ENCODE measurements at places on chromosomes 6 and 20. TPM values are rescaled to one million over a fixed set of nuclear protein-coding genes. Genes with fewer than 3 reads are reported as not detected.
A peak's percentile ranks its signal among the peaks of the same experiment; 100 is the strongest.

The PNPLA1 gene
- not detected for total RNA-seq

GRCh38 chr20:62952968-62953838, 694 bp downstream of the SLC17A9 start:
- H3K36me3 ChIP-seq, result peaks cover 10% of the 10 kb centered on the region
- peaks cover 20% of the 10 kb centered on the region for H3K4me1 ChIP-seq
- peak overlapping the region; percentile 59 for H3K4me3 ChIP-seq
- H3K27me3 ChIP-seq, result no peaks in the 10 kb centered on the region
- no peak for DNase-seq

The AGPAT4 gene
- total RNA-seq, result 17.0 TPM

GRCh38 chr6:52362443-52363227, 684 bp downstream of the PAQR8 start:
- DNase-seq, result no peak

The MAFB gene
- total RNA-seq, result 75.0 TPM

DNA sequence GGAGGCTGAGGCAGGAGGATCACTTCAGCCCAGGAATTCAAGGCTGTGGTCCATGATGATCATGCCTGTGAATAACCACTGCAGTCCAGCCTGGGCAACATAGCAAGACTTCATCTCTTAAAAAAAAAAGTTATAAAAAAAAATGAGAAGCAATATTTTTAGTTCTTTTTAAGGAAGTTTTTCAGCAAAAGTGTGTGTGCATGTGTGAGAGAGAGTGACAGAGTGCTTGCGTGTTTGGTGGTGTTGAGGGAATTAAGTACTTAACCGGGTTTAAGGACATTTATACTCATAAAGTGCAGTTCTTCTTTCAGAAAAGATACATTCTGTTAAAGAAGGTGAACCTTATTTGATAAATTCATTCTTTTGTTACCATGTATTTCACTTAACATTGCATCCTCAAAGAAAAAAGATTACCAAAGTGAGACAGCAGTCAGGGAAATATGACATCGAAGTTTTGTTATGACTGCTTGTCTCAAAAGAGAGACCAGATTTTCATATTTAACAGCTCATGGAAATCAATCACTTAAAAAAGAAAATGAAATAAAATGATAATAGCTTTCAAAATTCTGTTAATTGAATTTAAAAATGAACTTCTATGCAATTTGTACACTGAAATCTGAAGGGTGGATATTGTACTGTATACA, 254.7 kb downstream of the ARHGAP18 start:
- H3K4me3 ChIP-seq, result no peak overlapping the region
- H3K36me3 ChIP-seq, result no peaks in the 10 kb centered on the region
- no peaks in the 10 kb centered on the region for H3K4me1 ChIP-seq
- no peak for DNase-seq

DNA sequence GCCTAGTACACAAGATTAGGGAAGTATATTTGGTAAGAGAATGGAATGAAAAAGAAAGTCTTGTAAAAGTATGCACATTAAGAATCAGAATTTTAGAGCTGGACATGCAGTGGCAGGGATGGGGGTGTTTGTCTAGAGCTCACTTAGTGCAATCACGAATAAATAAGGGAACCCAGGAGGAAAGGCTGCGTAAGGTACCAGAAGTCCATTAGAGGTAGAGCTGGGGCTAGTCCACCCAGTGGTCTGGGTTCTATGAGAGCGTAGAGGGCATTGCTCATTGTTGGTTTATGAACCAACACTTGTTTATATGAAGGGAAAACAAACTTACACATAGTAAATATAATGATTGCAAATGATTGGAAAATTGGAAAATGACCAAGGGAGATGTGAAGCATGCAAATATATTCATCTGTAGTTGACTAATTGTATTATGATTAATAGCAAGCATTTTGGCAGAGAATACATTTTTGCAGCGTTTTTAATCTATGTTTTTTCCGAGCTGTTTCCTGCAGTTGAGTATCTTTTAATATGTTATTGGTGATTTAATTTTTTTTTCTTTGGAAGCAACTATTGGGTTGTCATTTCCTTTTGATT, 3.2 kb downstream of the CDC40 start:
- H3K27ac ChIP-seq, result no peak overlapping the region
- H3K36me3 ChIP-seq, result no peaks in the 10 kb centered on the region
- peaks cover 43% of the 10 kb centered on the region for H3K4me1 ChIP-seq

GRCh38 chr6:150075034-150075421, 6.1 kb upstream of the ULBP3 start:
- H3K36me3 ChIP-seq, result no peaks in the 10 kb centered on the region
- no peak overlapping the region for H3K27ac ChIP-seq
- H3K27me3 ChIP-seq, result no peaks in the 10 kb centered on the region
- no peak overlapping the region for H3K4me3 ChIP-seq
- no peak for DNase-seq
